Panc1 (cell line): ENCODE measurements at places on chromosomes 7 and 10.

DNA sequence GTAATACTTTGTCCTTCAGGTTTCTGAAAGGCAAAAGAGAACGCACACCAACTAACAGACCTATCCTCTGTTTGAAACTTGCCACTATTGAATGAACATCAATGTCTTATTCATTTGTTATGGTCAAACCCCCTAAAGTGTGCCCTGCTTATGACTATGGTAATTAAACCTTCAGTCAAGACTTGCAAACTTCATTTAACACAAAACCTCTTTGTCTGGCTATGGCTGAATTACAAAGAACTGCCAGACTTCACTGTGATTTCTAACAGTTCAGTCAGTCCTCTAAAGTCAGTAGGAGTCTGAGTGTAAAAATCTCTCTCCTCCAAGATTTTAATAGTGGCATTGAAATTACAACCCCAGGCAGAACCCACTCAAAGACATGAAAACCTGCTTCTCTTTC lies 702.5 kb upstream of the LRRN3 start:
- DNase-seq, result no peak

DNA sequence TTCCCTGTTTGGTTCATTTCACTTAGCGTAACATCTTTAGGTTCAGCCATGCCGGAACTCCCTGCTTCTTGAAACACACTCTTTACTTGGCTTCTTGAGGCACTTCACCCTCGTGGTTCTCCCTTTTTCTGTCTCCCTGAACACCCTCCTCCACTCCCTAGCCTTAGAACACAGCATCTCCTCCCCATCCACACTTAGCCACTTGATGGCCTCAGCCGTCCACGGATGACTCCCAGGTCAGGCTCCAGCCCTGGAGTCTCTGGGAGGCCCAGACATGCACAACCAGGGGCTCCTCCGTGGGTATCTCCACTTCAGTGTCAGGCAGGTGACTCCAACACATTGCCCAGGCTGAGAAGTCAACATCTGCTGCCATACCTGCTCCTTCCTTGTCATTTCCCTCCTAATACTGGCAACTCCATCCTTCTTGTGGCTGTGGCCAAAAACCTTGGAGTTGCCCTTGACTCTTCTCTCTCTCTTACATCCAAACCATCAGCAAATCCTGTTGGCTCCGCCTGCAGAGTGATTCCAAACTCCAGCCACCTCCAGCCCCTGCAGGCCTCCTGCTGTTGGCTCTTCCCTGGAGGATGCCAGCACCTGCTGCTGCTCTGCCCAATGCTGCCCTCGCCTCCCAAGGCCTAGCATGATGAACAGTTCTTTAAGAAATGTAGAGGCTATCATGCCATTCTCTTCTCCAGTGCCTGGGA lies 8.4 kb upstream of the INMT start:
- no peak for DNase-seq

GRCh38 chr10:44478040-44478439 lies 93.1 kb upstream of the CXCL12 start:
- no peak for DNase-seq

- peak; percentile 96 for DNase-seq
Measured at GRCh38 chr7:130887182-130887956, 153.4 kb upstream of the KLF14 start.

GRCh38 chr10:63466144-63466935 lies 563 bp upstream of the JMJD1C start:
- peak; percentile 51 for DNase-seq

DNA sequence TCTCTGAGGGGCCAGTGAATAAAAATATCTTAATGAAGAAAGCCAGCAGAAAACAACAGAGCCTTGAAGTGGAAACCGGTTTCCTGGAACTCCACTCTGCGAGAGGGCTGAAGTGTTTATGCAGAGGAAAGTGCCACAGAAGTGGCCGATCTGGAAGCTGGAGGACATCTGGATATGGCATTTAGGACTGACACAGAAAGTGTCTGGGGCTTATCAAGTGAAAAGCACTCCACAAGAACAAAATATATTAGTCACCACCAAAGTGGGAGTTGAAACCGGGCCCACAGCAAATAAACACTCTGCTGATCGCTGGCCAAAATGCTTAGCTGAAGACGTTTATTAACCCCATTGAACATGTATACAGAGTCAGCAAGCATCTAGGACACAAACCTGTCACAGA lies 7.8 kb downstream of the NOD1 start:
- no peak for DNase-seq
